ENCODE measurements at places on chromosomes 4 and X. TPM values are rescaled to one million over a fixed set of nuclear protein-coding genes. Genes with fewer than 3 reads are reported as not detected.

CT83 gene
- not detected for total RNA-seq

GLRB gene
- total RNA-seq = 7.9 TPM

HPSE gene
- 1.4 TPM for total RNA-seq

GSX2 gene
- not detected for total RNA-seq

MID1 gene
- 37.0 TPM for total RNA-seq

P2RY4 gene
- 3.9 TPM for total RNA-seq

PROM1 gene
- 7.1 TPM for total RNA-seq

FAM9C gene
- total RNA-seq = not detected

CXCL3 gene
- total RNA-seq = 11.9 TPM

POU4F2 gene
- not detected for total RNA-seq

PDGFRA gene
- 133 TPM for total RNA-seq

ANK2 gene
- total RNA-seq = 81.6 TPM

DNA sequence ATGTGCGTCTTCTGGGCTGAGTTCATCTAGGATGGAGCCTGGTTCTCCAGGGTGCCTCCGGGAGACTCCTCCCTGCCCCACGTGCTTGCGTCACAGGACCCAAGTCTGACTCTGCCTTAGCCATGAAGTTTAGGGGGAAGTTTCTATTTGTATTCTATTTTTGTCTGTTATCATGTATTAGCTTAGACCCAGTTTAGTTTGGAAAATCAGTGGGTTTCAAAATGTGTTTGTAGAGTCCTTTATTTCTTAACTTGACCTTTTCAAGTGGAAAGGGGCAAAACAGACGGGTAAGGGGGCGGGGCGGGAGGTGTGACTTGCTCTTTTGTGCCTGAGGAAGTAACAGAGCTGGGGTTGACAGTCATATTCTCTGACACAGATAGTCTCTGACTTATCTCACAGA is 86.0 kb downstream of the HTT start:
- H3K4me1 ChIP-seq = no peaks in the 10 kb centered on the region
- peaks cover 36% of the 10 kb centered on the region for H3K36me3 ChIP-seq
- H3K27ac ChIP-seq = no peak overlapping the region
- H3K4me3 ChIP-seq = no peak overlapping the region
- no peaks in the 10 kb centered on the region for H3K27me3 ChIP-seq

GRCh38 chr4:26842911-26843310 is 17.7 kb upstream of the STIM2 start:
- H3K4me3 ChIP-seq = no peak overlapping the region
- no peaks in the 10 kb centered on the region for H3K36me3 ChIP-seq
- no peak overlapping the region for H3K27ac ChIP-seq
- no peaks in the 10 kb centered on the region for H3K27me3 ChIP-seq
- no peaks in the 10 kb centered on the region for H3K4me1 ChIP-seq

DNA sequence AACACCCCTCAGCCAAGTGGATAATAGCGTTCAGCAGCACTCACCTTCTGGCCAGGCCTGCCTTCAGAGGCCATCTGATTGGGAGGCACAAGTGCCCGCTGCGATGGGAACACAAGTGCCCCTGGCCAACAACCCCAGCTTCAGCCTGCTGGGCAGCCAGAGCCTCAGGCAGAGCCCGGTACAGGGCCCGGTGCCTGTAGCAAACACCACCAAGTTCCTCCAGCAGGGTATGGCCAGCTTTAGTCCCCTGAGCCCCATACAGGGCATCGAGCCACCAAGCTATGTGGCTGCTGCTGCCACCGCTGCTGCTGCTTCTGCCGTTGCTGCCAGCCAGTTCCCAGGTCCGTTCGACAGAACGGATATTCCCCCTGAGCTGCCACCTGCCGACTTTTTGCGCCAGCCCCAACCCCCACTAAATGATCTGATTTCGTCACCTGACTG is 55.9 kb upstream of the MTM1 start:
- H3K27ac ChIP-seq = no peak overlapping the region
- no peak overlapping the region for H3K4me3 ChIP-seq
- DNase-seq = no peak
- no peaks in the 10 kb centered on the region for H3K27me3 ChIP-seq

DNA sequence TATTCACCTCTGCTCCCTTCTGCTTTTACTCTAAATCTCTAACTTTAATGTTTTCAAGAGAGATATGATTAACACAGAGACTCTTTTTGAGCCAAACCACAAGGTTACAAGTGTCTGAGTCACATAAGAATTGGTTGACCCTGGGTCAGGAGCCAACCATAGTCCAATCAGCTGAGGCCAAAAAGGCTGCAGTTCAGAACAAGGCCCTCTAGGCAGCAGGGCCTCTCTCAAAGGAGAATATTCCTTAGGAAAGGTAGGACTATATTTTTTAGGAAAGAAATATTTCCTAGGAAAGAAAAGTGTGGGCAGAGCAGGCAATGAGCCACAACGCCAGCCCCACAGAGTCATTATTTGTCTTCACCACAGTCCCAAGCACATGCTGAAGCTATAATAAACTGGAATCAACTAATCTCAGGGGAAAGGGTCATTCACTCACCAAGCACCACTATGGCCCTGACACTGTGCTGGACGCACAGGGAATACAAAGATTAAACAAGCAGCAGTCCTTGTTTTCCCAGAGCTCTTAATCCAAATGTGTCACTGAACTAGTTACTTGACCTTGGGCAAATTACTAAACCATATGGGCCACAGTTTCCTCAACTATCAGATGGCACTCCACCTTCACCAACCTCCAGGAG is 2.2 kb downstream of the ATP8A1 start:
- H3K4me3 ChIP-seq = peak overlapping the region; percentile 91
- H3K36me3 ChIP-seq = no peaks in the 10 kb centered on the region
- DNase-seq = no peak
- peaks cover 32% of the 10 kb centered on the region for H3K4me1 ChIP-seq

- H3K4me1 ChIP-seq = no peaks in the 10 kb centered on the region
- H3K27me3 ChIP-seq = no peaks in the 10 kb centered on the region
- no peaks in the 10 kb centered on the region for H3K36me3 ChIP-seq
- DNase-seq = no peak
- H3K4me3 ChIP-seq = no peak overlapping the region
Observed at GRCh38 chrX:42098900-42099299, 175.5 kb upstream of the CASK start.

DNA sequence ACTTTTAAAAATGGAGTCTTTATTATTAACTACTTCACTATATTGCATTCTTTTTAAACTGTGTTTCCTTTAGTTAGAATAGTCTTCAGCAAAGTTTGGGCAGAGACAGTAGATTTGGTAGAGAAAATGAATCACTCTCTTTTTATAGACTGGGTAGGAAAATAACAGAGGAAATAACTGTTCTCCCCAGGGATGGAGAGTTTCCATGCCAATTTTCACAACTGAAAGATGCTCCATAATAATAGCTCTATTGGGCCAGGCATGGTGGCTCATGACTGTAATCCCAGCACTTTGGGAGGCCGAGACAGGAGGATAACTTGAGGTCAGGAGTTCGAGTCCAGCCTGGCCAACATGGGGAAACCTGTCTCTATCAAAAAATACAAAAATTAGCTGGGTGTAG is 13.1 kb downstream of the HSD17B13 start:
- H3K27ac ChIP-seq = peak overlapping the region; percentile 30
- H3K4me1 ChIP-seq = peaks cover 9% of the 10 kb centered on the region
- H3K27me3 ChIP-seq = no peaks in the 10 kb centered on the region

DNA sequence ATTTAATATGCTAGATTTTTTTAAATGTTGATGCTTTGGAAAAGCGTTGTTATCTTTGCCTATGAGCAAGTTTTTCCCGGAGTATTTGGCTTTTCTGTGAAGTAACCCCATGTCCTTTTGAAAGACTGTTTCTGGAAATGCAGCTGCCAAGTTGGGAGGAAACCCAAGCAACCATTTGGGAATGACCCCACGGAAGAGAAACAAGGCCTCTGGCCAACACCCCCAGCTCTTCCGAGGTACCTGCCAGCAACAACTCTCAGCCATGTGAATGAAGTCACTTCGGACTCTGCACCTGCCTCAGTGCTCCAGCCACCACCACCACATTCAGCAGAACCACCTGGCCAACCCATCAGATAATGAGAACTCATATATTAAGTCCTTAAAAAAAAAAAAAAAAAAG is 36.2 kb upstream of the DHRSX start:
- no peak for DNase-seq
- H3K27me3 ChIP-seq = no peaks in the 10 kb centered on the region
- H3K36me3 ChIP-seq = no peaks in the 10 kb centered on the region
- H3K27ac ChIP-seq = no peak overlapping the region
- no peaks in the 10 kb centered on the region for H3K4me1 ChIP-seq
- no peak overlapping the region for H3K4me3 ChIP-seq

GRCh38 chr4:47334652-47335051 is 128.8 kb downstream of the COMMD8 start:
- DNase-seq = no peak
- H3K4me3 ChIP-seq = no peak overlapping the region
- no peaks in the 10 kb centered on the region for H3K4me1 ChIP-seq
- no peaks in the 10 kb centered on the region for H3K36me3 ChIP-seq

DNA sequence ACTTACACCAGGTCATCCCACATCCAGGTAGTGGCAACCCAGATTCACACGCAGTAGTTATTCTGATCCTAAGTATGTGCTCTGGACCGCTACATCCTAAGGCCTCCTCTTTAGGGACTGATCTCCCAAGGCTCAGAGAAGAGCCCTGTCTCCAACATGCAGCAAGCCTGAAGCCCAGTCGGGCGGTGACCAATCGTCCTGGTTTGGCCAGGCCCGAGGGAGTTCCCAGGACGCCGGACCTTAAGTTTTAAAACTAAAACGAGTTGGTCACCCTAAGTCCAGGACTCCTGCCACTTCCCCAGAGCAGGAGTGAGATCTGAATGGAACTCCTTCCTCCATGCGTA is 385 bp downstream of the LYAR start:
- H3K4me3 ChIP-seq = peak overlapping the region; percentile 84
- H3K27ac ChIP-seq = peak overlapping the region; percentile 57
- DNase-seq = no peak
- no peaks in the 10 kb centered on the region for H3K27me3 ChIP-seq

DNA sequence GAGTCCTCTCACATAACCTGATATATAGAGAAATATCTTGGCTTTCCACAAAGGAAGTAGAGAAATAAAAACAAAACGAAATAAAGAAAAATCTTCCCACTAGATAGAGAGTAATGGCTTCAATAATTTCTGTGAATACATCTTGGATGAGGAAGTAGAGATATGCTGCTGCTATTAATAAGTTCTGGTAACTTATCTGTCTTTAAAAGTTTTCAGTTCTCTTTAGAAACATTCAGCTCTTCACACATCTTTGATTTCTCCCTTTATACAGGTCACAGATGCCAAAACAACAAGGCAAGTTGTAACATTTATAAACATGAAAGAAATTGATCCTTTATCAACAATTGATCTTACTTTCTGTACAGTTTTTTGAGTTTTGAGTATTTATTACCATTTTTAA is 615.8 kb downstream of the TRAM1L1 start:
- no peak for DNase-seq
- H3K27ac ChIP-seq = no peak overlapping the region
- H3K27me3 ChIP-seq = no peaks in the 10 kb centered on the region

DNA sequence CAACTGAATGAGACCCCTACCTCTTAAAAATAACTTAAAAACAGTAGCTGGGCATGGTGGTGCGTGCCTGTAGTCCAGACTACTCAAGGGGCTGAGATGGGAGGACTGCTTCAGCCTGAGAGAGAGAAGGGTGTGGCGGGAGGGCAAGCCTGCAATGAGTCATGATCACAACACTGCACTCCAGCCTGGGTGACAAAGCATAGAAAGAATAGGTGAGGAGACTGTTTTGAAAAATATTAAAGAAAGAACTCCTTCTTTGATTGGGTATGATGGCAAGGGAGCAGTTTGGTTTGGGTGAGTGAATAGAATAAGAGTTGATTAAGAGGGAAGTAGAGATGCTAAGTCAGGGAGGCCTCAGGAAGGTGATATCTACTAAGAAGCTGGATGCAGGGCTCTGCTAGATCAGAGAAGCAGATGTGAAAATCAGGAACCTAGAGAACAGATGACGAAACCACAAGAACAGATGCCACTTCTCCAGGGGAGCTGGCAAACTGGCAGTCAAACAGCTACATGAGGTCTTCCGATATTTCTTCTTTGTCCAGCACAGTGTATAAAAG is 318.6 kb downstream of the OPHN1 start:
- DNase-seq = no peak
- H3K4me3 ChIP-seq = no peak overlapping the region
- no peak overlapping the region for H3K27ac ChIP-seq
- no peaks in the 10 kb centered on the region for H3K27me3 ChIP-seq

GRCh38 chr4:101031971-101032370 is 315.4 kb downstream of the PPP3CA start:
- H3K27me3 ChIP-seq = no peaks in the 10 kb centered on the region
- H3K4me1 ChIP-seq = no peaks in the 10 kb centered on the region
- no peak overlapping the region for H3K27ac ChIP-seq
- DNase-seq = no peak
- H3K36me3 ChIP-seq = no peaks in the 10 kb centered on the region

DNA sequence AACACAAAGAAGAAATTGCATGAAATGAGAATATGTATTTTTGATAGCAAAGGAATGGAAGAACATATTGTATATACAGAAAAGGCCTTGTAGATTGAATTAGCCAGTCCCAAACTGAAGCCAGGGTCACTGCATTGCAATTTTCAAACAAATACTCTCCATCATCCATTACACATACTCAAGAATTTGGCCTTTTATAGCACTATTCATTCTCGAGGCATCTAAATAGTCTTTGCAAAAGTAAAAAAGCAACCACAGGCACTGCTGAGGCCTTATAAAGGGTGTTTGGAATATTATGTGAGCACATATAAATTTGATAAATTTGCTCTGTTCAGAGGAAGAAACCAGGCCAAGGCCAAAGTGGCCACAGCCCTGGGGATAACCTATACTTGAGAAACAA is 123.0 kb downstream of the ZNF827 start:
- no peak overlapping the region for H3K4me3 ChIP-seq
- no peak overlapping the region for H3K27ac ChIP-seq
- H3K4me1 ChIP-seq = peaks cover 7% of the 10 kb centered on the region
- H3K27me3 ChIP-seq = no peaks in the 10 kb centered on the region
- H3K36me3 ChIP-seq = no peaks in the 10 kb centered on the region

DNA sequence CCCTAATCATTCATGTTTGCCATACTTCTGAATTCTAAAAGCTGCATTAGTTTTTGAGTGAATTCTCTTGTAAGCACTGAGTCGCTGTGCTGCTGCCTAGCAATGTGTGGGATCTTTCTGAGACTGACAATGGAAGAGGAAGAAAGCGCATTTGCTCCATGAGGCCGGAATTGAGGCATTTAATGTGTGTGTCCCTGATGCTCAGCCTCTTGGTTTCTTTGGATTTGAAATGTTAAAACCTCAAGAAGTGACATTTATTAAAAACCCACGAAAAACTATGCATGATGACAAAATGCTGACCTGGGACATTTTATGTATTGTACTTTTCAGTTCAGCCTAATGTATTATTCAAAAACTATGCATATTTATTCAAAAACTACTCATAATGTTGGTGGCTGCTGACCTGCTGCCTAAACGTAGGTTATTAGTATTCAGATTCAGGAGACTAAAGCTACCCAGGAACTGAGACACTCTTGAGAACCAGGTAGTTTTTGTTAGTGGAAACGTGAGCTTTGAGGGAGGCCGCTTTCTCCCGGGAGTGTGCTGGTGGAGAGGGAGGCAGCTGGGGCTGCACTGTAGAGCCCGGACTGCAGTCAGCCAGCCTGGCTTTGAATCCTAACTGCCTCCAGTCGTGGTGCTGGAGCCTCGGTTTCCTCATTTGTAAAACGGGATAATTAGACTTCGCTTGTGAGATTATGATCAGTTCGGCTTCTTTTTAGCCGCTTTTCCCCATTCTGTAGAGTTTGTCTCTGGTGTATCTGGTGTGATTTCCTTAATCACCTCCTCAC is 11.3 kb downstream of the RGS12 start:
- DNase-seq = no peak
- no peaks in the 10 kb centered on the region for H3K27me3 ChIP-seq
- no peak overlapping the region for H3K27ac ChIP-seq
- peak overlapping the region; percentile 40 for H3K4me3 ChIP-seq

- H3K27ac ChIP-seq = no peak overlapping the region
- no peaks in the 10 kb centered on the region for H3K27me3 ChIP-seq
- no peaks in the 10 kb centered on the region for H3K4me1 ChIP-seq
- no peak overlapping the region for H3K4me3 ChIP-seq
- no peak for DNase-seq
Observed at GRCh38 chrX:130857207-130857606, 45.8 kb downstream of the ENOX2 start.

All from thoracic aorta (tissue), 2 donors.